ENCODE measurements at places on chromosomes 6 and 20.

- no peak for DNase-seq
Observed at GRCh38 chr6:140708441-140708840, 1334.0 kb upstream of the CITED2 start.

GRCh38 chr6:166949528-166950442, 6.6 kb downstream of the RNASET2 start:
- DNase-seq, result no peak

- DNase-seq, result no peak
Observed at GRCh38 chr20:15622368-15622767, 950.9 kb downstream of the KIF16B start.

DNA sequence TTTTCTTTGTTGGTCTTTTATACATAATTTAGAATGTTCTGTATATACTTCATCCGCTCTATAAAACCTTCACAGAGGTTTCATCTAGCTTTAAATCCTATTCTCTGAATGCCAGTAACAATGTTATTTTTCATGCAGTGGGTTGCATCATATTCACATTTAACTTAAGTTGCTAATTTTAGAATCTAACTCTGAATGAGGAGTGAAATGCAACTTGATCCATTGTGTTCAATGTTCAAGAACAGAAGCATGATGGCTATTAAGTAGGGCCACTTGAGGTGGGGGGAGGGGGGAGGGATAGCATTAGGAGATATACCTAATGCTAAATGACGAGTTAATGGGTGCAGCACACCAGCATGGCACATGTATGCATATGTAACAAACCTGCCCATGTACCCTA, 224.5 kb downstream of the NKAIN2 start:
- DNase-seq, result no peak

GRCh38 chr20:43448748-43449535, 8.8 kb upstream of the SRSF6 start:
- DNase-seq, result peak; percentile 61

- no peak for DNase-seq
Observed at GRCh38 chr6:17439243-17439993, 46.0 kb downstream of the CAP2 start.

DNA sequence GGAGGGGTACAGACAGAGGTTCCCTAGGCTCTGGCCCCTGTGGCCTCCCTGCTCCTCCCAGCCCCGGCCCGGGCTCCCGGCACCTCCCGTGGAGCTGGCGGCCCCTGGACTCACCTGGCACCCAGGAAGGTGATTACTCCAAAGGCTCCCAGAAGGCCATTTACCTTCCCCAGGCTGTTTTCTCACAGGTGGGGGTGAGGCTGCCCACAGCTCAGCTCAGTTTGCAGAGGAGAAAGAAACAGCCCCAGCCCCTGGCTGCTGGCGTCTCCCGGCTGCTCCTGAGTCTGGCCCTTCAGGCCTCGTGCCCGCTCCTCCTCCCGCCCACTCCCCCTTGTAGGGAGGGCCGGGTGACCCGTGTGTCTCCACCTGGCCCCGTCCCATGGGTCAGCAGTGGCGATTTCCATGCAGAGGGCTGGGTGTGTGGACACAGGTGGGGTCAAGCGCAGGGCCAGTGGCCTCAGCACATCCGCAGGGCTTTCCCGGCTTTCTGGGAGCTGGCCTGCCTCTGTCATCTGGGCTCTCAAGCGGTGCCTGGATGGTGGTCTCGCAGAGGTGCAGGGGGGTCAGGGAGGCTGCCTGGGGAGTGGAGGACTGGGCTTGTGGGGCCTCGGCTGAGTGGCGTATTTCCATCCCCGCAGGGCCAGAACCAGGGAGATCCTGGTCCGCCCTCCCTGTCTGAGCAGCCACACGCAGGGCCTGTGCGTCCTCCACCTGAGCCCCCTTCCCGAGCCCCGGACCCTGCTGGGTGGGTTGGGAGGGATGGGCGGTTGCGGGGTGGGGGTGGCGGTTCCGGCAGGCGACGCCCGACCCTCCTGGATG, 20.2 kb upstream of the GATA5 start:
- no peak for DNase-seq

DNA sequence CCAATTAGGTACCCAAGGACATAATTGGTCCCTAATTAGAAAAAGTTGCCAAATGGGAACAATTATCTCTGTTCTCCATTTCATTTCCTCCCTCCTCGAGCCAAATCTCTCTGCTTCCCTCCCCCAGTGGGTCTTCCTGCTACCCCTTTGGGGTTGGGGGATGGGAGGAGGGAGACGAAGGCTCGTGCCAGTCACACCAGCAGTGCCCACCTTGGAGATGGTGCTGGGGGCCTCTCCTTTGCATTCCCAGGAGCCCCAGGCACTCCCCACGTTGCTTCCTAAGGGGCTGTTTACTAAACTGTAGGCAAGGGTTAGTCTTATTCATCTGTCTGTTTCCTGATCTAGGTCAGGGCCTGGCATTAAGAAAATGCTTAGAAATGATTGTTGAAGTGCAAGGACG, 33.1 kb downstream of the MDFI start:
- DNase-seq, result no peak

- DNase-seq, result no peak
Observed at GRCh38 chr20:33442136-33443005, 1.2 kb downstream of the SNTA1 start.

DNA sequence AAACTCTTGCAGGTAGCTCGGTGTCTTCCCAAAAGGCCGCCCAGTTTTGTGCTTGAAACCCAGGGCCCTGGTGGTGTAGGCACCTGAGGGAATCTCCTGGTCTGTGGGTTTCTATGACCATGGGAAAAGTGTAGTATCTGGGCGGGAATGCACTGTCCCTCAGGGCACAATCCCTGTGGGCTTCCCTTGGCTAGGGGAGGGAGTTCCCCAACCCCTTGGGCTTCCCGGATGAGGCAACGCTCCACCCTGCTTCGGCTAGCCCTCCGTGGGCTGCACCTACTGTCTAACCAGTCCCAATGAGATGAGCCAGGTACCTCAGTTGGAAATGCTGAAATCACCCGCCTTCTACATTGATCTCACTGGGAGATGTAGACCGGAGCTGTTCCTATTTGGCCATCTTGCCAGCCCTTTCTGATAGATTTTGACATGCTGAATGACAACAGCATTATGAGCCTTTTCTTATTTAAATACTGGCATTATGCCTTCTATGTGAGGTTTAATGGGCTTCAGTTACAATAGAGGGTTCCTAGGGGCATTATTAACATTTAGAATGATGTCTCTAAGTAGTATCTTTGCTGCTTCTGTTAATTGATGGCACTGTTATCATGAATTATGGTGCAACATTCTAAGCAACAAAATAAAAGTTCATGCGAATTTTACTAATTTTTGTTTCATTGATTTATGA, 133.7 kb upstream of the FLRT3 start:
- no peak for DNase-seq

GRCh38 chr6:105388392-105388791, 14.5 kb downstream of the PREP start:
- no peak for DNase-seq

- DNase-seq, result no peak
Observed at GRCh38 chr6:161598896-161599295, 325.0 kb upstream of the AGPAT4 start.

DNA sequence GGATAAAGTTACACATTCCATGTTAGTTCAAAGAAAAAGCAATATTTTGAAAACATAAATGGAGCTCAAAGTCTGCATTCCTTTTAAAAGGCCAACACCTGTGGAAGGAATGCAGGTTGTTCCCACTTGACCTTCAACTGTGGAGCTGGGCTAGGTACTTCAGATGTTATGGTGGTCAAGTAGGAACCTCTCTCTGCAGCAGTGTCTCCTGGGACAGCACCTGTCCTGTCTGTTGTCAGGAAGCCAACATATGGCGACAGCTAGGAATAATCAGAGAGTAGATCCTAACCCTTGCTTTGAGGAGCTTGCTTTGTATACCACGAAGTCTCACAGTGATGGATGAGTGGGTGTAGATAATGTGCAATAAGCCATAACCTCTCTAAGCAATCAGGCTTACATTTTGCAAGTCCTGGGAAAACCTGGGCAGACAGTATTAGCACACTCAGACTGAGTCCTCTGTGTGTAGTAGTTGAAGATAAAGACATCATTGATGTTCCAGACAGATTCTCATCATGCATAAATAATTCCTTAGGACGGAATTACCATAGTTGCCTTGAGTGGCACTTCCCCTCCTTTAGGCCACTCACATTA, 347.5 kb downstream of the PRL start:
- DNase-seq, result no peak

GRCh38 chr20:50930139-50930975, 880 bp downstream of the ADNP start:
- DNase-seq, result peak; percentile 24

Data from BE2C (cell line).